ENCODE measurements at places on chromosomes 5 and 9. TPM values are rescaled to one million over a fixed set of nuclear protein-coding genes. Genes with fewer than 3 reads are reported as not detected.

The ODF2 gene
- total RNA-seq, result 21.6 TPM

The UBAC1 gene
- total RNA-seq, result 31.3 TPM

The MCTP1 gene
- 4.4 TPM for total RNA-seq

The DND1 gene
- total RNA-seq, result 0.17 TPM

The ADAMTS19 gene
- total RNA-seq, result under 0.01 TPM

The RETREG1 gene
- not detected for total RNA-seq

The CAVIN4 gene
- total RNA-seq, result 1.6 TPM

The SLCO6A1 gene
- not detected for total RNA-seq

The WNT8A gene
- not detected for total RNA-seq

The LCN6 gene
- total RNA-seq, result not detected

The C9orf153 gene
- total RNA-seq, result 0.32 TPM

The SPINK4 gene
- not detected for total RNA-seq

The RASEF gene
- total RNA-seq, result 0.16 TPM

The ARHGEF28 gene
- 2.5 TPM for total RNA-seq

The BSPRY gene
- not detected for total RNA-seq

The ADRB2 gene
- 0.32 TPM for total RNA-seq

The ZBTB6 gene
- total RNA-seq, result 12.6 TPM

The HAVCR2 gene
- 3.3 TPM for total RNA-seq

The CCDC180 gene
- 5.2 TPM for total RNA-seq

The CDH12 gene
- not detected for total RNA-seq

The ENTREP1 gene
- under 0.01 TPM for total RNA-seq

The SIT1 gene
- total RNA-seq, result not detected

The NFIB gene
- total RNA-seq, result 10.7 TPM

The ZNG1E gene
- total RNA-seq, result 44.8 TPM

The IL9 gene
- total RNA-seq, result not detected

All from bronchial smooth muscle cell (primary cell).